Fibroblast of the aortic adventitia (primary cell): ENCODE measurements at places on chromosomes 12 and 14. TPM values are rescaled to one million over a fixed set of nuclear protein-coding genes. Genes with fewer than 3 reads are reported as not detected.

TMCC3 gene
- total RNA-seq: 0.65 and 0.72 TPM in 2 replicates

SLC38A2 gene
- total RNA-seq: 1,199 and 1,239 TPM in 2 replicates

SERPINA10 gene
- total RNA-seq: not detected in 2 replicates

ACVRL1 gene
- total RNA-seq: 50.3 and 56.5 TPM in 2 replicates

PLA2G1B gene
- total RNA-seq: not detected in 2 replicates

ADAMTS20 gene
- total RNA-seq: not detected in 2 replicates

PELI2 gene
- total RNA-seq: 5.9 and 14.0 TPM in 2 replicates

SERPINA12 gene
- not detected in 2 replicates for total RNA-seq

SYT1 gene
- total RNA-seq: 5.6 and 43.3 TPM in 2 replicates

P2RX2 gene
- not detected in 2 replicates for total RNA-seq

CLMN gene
- total RNA-seq: 0.36 and 1.8 TPM in 2 replicates

LRRIQ1 gene
- 1.5 and 2.7 TPM in 2 replicates for total RNA-seq

GALNT8 gene
- 0.90 TPM in 1 of 2 replicates, not detected in the other for total RNA-seq

KDM2B gene
- 26.8 and 29.8 TPM in 2 replicates for total RNA-seq

INHBC gene
- total RNA-seq: not detected in 2 replicates

OR6C6 gene
- total RNA-seq: not detected in 2 replicates

TMEM179 gene
- not detected in 2 replicates for total RNA-seq

CCDC196 gene
- total RNA-seq: not detected in 2 replicates

KLHL33 gene
- 0.18 and 0.65 TPM in 2 replicates for total RNA-seq

NEUROD4 gene
- total RNA-seq: not detected in 2 replicates

RASSF3 gene
- total RNA-seq: 7.7 and 13.6 TPM in 2 replicates

KRT73 gene
- not detected in 2 replicates for total RNA-seq

INHBE gene
- 0.16 and 0.99 TPM in 2 replicates for total RNA-seq

TIMELESS gene
- total RNA-seq: 1.6 and 15.9 TPM in 2 replicates

SLCO1A2 gene
- 0.09 TPM in 1 of 2 replicates, not detected in the other for total RNA-seq

MDM1 gene
- 15.5 and 23.2 TPM in 2 replicates for total RNA-seq

LRRC10 gene
- not detected in 2 replicates for total RNA-seq

ITGB7 gene
- 0.54 TPM in 1 of 2 replicates, not detected in the other for total RNA-seq

LRTM2 gene
- not detected in 2 replicates for total RNA-seq

ATL1 gene
- total RNA-seq: 5.2 and 10.7 TPM in 2 replicates

LTB4R2 gene
- total RNA-seq: 3.5 and 18.6 TPM in 2 replicates

AQP6 gene
- total RNA-seq: 0.09 TPM in 1 of 2 replicates, not detected in the other

LTBR gene
- total RNA-seq: 71.8 and 93.7 TPM in 2 replicates

TAS2R43 gene
- total RNA-seq: 1.3 and 2.3 TPM in 2 replicates

TAS2R19 gene
- total RNA-seq: 6.3 and 6.5 TPM in 2 replicates

TMTC1 gene
- total RNA-seq: 12.8 and 54.9 TPM in 2 replicates

TMEM132D gene
- total RNA-seq: not detected in 2 replicates

KRT79 gene
- not detected in 2 replicates for total RNA-seq
